ENCODE measurements at places on chromosomes 1 and 21.

DNA sequence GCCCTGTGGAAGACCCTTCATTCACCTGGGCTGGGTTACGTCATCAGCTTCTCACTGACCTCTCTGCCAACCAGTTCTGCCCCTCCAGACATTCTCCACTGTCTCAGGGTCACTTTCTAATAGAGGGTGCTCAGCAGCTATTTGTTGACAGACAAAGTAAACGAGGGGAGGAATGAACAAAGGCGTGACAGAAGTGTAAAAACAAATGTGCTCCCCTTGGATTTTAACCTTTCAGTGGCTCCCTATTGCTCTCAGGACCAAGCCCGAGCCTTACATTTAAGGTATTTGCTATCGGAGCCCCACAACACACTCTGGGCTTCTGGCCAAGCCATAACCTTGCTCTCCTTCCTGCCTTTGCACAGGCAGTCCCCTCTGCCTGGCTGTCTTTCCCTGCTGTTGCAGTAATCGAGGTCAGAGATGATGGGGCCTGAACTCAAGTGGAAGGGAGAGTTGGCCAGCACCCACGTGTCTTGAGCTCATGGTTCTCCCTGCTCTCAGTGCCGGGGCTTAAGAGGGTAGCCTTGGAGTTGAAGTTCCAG, 9.3 kb upstream of the MARCKSL1 start:
- no peak for DNase-seq

GRCh38 chr1:215539803-215540570, 27.1 kb upstream of the KCTD3 start:
- no peak for DNase-seq

- DNase-seq = no peak
Measured at GRCh38 chr1:119080586-119080985, 59.9 kb downstream of the WARS2 start.

DNA sequence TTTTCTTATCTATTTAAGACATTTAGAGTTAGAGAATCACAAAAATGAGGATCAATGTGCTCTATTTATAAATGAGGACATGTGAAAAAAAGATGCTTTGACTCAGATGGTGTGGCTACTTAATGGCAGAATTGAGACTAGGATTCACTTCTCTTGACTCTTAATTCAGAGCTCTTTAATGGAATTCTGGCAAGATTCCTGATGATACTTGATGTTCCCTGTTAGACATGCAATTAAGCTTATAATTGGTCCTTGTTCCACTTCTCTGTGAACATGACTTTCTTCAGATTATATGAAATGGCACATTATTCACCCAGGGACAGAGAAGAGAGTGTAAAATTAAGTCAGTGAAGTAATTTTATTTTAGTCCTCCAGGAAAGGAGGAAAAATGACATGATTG, 165.3 kb downstream of the LRRC7 start:
- DNase-seq = no peak

DNA sequence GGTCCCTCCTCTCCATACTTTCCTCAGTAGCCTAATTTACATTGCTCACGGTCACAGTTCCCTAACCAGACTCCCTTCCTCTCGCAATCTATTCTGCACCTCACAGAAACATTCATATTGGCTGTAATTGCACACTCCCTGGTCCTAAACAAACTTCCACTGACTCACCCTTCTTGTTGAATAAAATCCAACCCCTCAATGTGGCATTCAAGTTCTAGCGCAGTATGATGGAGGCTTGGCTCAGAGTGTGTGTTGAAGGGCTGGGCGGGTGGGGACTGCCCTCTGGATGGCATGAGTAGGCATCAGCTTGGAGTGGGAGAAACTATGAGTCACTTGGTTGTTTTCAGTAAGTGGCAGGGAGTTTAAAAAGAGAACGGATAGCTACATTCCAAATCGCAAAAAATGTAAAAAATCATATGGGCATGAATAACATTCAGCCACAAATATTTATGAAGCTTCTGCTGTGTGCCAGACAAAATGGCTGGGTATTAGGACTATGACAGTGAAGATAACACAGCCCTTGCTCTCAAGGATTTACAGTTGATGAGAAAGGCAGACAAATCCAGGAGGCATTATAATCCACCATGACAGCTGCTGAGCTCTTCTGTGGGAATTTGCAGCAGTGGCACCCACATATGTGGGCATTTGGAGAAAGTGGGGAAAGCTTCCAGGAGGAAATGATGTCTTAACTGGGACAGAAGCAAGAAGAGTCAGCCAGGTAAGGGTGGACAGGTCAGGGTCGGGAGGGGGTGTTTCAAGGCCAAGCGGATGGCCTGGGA, 42.2 kb upstream of the LYST start:
- no peak for DNase-seq

- DNase-seq = no peak
Measured at GRCh38 chr1:1330366-1331067, 563 bp upstream of the TAS1R3 start.

DNA sequence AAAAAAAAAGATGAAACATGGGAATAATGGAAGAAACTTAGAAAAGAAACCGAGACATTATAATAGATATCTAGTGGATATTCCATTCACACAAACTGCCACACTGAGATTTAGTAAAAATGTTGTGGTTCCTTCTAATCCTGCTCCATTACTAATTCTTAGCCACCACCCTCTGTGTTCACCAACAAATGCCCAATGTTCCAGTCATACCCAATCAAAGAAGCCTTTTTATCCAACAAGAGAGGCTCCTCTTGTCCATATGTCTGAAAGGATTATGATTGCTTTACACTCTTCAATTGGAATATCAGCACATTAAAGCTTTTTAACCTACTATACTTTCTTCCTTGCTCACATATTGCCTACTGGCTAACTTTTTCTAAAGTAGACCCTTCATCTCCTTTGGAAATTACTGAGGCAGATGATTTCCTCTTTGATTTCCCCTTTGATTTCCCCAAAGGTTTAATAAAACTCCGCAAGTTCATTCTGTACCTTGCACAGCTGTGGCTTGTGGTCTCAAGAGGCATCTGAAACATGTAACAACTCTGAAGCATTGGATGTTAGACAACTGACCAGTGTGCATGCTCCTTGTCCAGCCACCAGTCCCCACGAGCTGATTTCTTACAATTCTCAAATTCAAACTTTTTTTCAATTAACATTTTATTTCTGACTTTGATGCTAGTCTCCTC, 305.6 kb upstream of the LYPLAL1 start:
- no peak for DNase-seq

GRCh38 chr1:70327306-70328076, 27.0 kb downstream of the ANKRD13C start:
- DNase-seq = no peak

- no peak for DNase-seq
Measured at GRCh38 chr1:167229719-167230385, 9.2 kb downstream of the POU2F1 start.

GRCh38 chr1:46278807-46279206, 24.6 kb downstream of the LRRC41 start:
- DNase-seq = no peak

GRCh38 chr1:212495766-212496494, 63.2 kb downstream of the NENF start:
- DNase-seq = no peak

DNA sequence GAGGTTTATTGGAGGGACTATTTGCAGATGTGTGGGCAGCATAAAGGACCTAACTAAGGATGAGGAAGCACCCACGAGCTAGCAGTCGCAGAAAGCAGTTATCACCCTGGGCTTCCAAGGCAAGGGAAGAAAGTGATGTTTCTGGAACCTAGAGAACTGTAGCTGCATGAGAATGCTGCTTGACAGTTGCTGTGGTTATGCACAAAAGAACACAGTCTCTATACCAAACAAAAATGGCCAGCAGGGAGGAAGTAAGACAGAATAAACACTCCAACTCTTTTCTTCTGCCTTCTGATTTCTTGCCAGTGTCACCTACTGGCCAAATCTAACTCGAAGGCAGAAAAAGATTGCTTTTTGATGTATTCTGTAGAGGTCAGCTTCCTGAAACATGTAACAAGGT, 190.2 kb downstream of the RASAL2 start:
- no peak for DNase-seq

DNA sequence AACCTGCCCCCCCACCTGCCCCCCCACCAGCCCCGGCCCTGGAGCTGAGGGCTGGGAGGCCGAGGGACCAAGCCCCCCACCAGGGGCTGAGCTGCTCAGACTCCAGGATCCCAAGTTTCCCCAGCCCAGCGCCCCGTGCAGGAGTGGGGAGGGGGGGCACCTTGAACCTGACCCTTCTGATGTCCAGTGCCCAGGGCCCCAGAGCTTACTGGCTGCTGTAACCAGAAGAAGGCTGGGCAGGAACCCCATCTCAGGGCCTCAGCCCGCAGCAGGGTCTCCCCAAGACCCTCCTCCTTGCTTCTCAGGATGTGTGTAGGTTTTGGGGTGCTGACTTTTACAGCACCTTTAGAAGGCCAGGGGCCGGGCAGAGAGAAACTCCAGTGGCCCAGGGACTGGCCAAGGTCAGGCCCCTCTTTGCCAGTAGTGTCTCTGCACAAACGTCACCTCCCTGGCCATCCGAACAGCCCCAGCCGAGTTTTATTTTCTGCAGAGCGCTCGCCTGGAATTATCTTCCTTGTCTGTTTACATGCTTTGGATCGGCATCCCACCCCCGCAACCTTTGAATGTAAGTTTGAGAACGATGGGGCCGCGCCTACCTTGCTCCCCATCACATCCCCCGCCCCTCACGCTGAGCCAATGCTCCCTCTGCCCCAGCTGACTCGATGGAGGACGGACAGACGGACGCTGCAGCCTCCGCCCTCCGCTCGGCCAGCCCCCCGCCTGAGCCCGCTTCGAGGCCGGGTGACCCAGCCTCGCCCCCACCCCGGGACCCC, 70.1 kb upstream of the CASZ1 start:
- no peak for DNase-seq

DNA sequence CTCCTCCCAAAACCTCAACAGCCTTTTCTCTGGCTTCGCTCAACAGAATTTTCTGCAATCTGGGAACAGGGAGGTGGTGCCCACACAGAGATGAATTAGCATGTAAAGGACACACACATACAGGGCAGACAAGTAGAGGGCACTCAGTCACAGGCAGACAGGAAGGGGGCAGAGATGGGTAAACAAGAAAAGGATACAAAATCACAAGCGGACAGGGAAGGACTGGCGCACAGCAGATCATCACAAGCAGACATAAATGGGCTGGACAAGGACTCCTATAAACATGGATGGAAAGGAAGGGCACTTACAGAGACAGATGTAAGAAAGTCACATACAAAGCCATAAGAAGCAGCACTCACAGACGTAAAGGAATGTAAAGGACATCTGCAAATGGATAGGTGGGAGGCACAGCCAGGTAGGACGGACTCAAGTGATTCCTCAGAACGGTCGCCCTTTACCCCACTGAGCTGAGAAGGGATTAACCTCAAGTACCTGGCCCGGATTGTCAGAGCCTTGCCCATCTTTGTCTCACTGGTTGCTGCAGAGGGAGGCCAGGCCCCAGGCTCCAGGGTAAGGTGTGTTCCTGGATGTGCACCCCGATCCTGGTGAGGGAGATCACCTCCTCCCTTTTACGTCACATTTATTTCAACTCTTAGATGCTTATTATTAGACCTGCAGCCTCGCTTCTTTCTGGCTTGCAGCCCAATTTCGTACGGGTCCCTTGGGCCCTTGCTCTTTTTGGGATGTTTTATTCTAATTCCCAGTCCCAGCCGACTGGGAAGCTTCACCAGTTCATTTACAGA, 836 bp upstream of the PRCC start:
- DNase-seq = no peak

DNA sequence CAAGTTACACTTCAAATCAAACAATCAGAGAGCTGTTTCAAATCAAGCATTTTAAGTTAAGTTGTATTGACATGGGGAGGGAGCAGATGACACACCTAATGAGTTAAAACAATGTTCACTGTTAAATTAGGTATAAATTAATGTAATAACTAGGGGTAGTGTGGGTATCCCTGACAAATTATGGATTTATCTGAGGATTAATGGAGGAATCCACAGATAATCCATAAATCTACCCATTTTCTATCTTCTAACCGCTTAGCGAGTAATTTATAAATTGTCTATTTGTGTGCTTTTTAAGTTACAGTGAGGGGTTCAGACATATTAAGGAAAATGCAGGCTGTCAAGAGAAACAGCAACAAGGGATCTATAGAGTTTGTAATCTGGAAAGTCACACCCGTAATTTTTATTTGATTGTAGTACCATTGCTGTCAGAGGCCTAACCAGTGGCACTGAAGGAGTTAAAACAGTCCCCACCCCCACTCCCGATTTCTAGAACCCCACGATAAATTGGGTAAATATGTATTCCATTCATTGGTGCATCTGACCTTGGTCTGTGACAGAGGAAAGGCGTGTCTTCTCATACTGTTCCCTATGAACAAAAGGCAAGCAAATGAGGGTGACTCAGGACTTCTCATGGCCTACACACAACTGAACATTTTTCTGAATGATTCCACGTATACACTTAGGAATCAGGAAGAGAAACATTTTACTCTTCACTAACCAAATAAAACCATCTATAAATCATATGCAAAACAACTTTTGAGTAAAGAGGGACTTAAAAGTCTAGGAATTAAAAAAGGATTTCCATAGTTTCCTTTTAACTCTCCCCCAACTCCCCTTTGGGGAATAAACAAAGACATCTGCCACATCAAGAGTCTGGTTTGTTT, 7.4 kb downstream of the IRF2BP2 start:
- DNase-seq = no peak

Measured in CD4-positive, alpha-beta T cell treated with Interleukin-15 for 1 hour (primary cell).